ENCODE measurements at places on chromosomes 12 and 14.
A peak's percentile ranks its signal among the peaks of the same experiment; 100 is the strongest.

DNA sequence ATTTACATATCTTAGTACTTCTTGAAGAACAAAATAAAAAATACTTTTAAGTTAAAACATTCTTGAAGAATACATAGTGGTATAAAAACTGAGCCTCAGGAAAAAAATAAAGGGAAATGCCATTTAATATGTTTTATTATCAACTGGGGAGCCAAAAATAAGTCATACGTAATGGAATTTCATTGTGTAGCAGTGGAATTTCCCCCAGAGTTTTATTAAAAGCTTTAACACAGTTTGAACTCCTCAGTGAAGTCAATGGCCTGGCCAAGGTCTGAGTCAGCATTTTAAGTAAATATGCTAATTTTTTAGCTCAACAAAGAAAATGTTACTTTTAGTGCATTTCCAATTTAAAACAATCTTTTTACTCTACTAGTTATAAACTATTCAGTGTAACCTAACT is 350.1 kb upstream of the ATP2B1 start:
- DNase-seq = no peak

DNA sequence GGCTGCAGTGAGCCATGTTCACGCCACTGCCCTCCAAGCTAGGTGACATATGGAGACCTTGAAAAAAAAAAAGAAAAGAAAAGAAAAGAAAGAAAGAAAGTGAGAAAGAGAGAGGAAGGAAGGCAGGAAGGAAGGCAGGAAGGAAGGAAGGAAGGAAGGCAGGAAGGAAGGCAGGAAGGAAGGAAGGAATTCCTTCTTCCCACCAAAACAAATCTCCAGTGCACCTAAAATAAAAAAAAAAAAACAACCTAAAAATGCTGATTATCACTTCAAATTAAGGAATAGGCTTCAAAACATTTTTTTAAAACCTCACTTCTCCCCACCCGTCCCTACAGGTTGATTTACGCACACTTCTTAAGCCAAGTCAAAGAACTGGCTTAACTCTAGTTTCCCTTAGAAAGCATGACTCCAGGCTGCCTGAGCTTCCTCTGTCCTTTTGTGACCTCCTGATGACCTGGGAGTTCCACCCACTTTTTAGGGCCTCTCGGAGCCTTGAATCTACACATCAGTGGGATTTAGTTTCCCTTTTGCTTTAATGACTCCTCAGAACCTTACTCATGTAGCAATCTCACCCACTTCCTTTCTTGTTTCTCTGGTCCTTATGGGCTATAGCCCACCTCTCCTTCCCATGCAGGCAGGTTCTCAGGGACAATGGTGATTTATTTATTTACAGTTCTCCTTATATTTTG is 18.6 kb downstream of the DUSP6 start:
- peak; percentile 13 for DNase-seq

- DNase-seq = no peak
These were observed 74.6 kb downstream of the MED13L start for GRCh38 chr12:116202940-116203339.

- DNase-seq = peak; percentile 97
These were observed 21.0 kb upstream of the CHFR start for GRCh38 chr12:132908145-132909029.

GRCh38 chr14:75972801-75973421 is 8.9 kb downstream of the TGFB3 start:
- DNase-seq = no peak

Data from CD4-positive, alpha-beta T cell treated with Interleukin-10 for 1 hour (primary cell).